ENCODE measurements at places on chromosomes 4 and X.

GRCh38 chr4:166658585-166658984 lies 575.7 kb downstream of the SPOCK3 start:
- DNase-seq = no peak

DNA sequence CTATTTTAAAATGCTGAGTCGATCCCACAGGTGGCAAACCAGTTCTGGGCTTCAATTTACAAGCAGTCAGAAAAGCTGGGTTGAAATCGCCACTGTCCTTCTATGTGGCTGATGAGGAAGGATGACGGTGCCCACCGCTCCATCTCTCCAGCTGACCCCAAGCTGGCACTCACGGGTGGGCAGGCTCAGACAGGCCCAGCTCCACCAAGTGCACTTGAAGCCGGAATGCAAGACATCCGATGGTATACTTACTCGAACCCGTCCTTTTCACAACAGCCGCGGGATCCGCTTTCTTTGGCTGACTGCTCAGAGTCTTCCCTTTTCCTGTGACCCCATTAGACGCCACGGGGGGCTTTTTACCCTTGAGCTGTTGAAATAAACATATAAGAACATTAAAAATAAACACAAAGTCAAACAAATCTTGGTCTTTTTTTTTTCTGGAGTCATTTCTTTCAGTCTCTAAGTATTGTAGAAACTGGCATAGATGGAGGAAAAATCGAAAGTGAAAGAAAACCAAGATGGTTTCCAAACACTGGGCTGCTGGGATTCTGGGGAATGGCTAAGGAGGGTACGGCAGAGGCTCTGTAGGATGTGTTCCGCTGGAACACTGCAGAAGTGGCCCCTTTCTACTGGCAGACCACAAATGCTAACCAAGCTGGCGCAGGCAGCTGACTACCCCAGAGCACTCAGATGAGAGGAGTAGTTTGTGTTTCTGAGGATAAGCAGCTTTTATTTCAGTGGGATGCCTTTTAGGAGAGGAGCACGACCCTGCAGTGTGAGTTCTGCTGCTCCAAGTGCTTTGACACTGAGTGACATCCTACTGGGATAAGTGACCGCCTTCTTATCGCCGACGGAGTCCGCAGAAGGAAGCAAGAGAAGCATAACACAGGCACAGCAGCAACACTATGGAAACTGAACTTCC lies 160.9 kb downstream of the AFAP1 start:
- no peak for DNase-seq

DNA sequence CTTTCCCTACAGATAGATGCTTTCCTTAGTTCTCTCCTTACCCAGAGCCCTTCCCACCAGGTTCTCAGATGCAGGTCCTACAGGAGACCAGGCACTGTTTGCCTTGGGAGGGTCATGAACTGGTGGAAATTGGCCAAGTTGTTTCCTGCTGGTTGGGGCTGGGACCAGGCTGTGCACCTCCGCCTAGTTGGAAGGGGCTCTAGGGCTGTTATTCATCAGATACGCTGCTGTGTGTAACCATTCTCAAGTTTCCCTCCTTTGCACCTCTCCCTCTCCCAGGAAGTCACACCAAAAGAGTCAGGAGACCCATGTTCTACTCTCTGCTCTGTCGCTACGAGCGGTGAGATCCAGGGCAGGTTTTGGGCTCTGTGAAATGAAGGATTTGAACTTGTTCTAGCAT lies 11.9 kb upstream of the VSIG1 start:
- DNase-seq = no peak

GRCh38 chrX:114976292-114976691 lies 41.1 kb downstream of the IL13RA2 start:
- no peak for DNase-seq

DNA sequence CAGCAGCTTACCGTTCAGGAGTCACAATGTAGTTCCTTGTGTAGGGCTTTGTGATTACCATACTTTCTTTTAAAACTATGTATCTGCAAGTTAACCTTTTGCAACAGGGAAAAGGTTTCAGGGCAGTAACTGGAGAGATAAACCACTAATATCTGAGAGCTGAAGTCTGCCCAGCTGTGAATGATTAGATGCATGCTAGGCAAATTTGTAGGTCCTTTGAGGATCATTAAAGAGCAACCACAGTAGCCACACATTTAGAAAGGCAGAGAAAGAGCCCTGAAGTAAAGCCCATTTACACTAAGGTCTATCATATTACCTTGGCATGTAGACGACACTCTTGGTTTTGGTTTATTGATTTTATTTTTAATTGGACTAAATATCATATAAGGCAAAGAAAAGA lies 60.0 kb downstream of the ATP8A1 start:
- no peak for DNase-seq

GRCh38 chr4:41381384-41381783 lies 124.7 kb downstream of the UCHL1 start:
- no peak for DNase-seq

DNA sequence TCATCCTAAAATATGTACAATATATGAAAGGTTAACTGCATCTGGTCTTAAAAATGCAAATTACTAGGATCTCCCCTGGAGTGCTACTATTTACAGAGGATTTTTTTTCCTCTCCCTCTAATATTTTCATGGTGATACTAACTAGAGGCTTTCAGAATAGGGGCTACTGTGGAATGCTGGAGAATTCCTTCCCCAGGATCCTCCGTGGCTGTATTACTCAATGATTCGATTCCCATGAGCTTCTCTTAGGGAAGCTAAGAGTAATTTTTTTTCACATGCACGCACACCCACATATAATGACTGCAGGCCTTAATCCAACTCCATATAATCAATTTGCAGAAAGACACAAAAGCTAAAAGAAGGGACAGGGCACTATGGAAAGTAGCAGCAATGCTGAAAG lies 184.7 kb downstream of the ARHGAP6 start:
- DNase-seq = no peak

DNA sequence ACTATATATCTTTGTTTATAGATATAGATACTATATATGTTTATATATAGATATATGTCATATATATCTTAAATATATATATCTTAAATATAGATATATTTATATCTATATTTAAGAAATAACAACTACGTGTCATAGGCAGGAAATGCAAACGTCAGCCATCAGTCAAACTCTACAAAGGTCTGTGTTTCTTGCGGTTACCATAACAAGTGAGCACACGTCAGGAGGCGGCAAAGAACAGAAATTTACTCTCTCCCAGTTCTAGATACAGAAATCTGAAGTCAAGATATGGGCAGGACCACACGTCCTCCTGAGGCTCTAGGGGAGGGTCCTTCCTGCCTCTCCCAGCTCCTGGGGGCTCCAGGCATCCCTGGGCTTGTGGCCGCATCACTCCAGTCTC lies 6.5 kb downstream of the PLCXD1 start:
- DNase-seq = no peak

DNA sequence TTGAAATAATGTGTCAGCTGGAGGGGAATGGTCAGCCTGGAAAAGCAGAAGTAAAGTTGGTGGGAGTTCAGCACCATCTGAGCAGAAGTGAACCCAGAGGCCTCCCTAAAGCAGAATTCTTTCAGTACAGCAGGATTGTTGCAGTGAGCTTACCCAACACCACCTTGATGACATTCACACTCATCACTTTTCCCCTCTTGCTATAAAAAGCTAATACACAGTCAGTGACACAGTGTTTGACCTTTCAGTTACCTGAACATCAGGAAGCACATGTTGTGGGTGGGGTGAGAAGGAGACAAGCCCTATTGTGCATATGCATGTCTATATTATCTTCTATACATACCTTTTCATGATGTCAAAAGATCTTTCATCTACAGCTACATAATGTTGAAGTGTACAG lies 624.7 kb upstream of the ZFP42 start:
- DNase-seq = no peak

- DNase-seq = no peak
Observed at GRCh38 chr4:140213749-140214148, 59.8 kb upstream of the MAML3 start.

DNA sequence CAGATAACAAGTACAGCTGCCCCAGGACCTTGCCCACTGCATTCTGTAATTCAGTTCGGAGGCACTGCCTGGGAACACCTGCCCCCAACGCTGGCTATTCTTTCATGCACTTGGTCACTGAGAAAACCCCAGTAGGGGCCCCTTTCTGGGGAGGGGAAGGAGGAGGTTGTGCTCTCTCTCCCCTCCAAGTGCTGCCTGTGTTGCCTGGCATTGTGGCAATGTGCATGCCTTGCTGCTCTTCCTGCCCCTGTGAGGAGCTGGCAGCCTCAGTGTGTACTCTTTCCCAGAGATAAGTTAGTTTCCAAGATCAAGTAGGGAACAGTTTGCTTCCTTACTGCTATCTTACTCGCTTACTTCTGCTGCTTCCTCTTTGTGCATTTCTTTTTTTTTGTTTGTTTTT lies 90.8 kb downstream of the AASDH start:
- no peak for DNase-seq

- no peak for DNase-seq
Observed at GRCh38 chr4:8869898-8870646, 1.6 kb downstream of the HMX1 start.

DNA sequence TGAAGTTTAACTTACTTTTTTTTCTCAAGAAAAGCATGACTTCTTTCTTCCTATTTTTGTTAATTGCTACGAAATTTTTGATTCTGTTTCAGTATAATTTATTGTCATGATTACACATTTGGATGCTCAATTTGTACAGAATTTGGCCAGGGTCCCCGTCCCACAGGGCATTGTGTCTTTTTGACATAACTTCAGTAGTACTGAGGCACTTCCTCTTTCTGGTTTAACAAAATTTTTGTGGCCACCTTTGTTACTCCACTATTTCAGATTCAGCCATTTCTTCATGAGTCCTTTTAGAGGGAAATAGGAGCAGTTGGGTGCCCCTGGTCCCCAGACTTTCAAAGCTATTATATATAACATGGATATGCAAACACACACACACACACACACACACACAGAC lies 1248.7 kb downstream of the PCDH7 start:
- no peak for DNase-seq

- no peak for DNase-seq
Observed at GRCh38 chr4:145069361-145069760, 28.6 kb downstream of the ANAPC10 start.

GRCh38 chr4:8050555-8051206 lies 107.9 kb downstream of the ABLIM2 start:
- DNase-seq = no peak

- DNase-seq = no peak
Observed at GRCh38 chrX:16137416-16138107, 14.2 kb downstream of the GRPR start.

GRCh38 chrX:38166478-38167083 lies 54.1 kb downstream of the SRPX start:
- DNase-seq = no peak

DNA sequence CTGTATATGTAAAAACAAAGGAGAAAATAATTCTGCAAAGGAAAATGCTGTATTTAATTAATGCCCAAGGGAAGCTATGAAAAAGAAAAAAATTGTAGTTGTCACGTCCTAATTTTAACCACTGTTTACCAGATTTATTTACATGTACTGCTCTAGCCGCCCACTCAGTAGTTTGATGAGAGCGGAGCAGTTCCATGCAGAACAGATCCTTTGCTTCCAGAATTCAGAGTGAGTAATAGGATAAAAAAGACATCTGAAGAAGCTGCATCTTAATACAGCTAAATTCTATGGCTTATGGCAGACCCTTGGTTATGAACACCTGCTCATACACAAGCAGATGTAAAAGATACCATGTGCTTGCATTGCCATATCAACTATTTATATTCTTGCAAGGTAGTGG lies 287.0 kb downstream of the GASK1B start:
- no peak for DNase-seq

- no peak for DNase-seq
Observed at GRCh38 chr4:83772685-83773084, 236.8 kb downstream of the GPAT3 start.

GRCh38 chr4:152109531-152110509 lies 349.0 kb upstream of the GATB start:
- DNase-seq = no peak

GRCh38 chrX:26262121-26262523 lies 46.2 kb downstream of the MAGEB5 start:
- no peak for DNase-seq

DNA sequence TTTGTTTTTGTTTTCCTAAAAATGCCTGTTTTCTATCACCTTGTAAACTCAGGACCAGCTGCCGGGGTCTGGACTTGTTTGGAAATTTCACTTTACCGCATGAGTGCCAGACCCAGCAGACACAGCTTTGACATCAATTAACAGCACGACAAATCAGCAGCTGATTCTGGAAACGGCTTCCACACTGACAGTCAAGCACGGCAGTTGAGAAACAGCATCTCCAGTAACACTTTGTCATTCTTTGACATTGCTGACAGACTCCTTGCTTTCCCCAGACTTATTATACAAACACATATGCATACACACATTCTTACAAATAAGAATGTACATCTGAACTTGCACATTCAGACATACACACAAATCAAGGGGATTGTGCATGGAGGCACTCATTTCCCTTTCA lies 1017.6 kb upstream of the HS3ST1 start:
- no peak for DNase-seq

DNA sequence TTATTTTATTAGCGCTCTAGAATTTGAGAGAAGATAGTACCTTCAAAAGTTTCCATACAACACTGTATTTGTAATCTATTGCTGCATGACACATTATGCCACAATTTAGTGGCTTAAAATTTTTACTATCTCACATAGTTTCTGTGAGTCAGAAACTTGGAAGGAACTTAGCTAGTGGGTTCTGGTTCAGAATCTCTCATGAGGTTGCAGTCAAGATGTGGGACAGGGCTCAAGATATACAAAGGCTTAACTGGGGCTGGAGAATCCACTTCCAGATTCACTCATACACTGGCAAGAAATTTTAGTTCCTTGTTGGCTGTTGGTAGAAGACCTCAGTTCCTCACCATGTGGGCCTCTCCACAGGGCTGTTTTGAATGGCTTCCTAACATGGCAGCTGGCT lies 11.5 kb upstream of the C4orf54 start:
- DNase-seq = no peak

GRCh38 chr4:56310401-56311125 lies 76.7 kb downstream of the AASDH start:
- no peak for DNase-seq

DNA sequence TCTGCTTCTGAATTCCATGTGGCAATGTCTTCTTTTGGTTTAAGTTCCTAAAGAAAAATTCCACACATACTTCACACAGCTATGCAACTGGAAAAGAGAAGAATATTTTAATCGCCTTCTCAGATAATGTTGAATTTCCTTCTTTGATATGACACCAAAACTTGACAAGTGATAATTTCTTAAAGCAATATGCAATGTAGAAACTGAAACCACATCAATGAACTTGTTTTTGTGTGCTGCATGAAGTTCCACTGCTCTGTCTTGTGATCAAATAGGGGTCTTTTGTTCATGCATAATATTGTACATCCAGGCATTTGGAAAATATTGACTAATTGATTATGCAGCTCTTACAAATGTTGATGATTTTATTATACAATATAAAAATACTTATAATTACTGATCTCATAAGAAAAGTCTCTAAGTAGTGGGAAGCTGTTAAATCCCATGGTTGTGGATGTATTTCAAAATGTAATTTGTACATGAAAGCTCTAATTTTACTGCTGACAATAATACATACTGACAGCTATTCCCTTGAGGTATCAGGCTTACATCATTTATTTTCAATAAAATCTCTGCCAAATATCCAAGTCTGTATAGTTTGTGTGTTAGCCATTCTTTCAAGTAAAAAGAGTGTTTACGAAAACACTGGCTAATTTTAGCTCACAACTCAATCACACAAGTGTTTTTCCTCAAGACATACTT lies 56.5 kb downstream of the AGA start:
- DNase-seq = no peak
